ENCODE measurements at places on chromosomes 2 and 18.

DNA sequence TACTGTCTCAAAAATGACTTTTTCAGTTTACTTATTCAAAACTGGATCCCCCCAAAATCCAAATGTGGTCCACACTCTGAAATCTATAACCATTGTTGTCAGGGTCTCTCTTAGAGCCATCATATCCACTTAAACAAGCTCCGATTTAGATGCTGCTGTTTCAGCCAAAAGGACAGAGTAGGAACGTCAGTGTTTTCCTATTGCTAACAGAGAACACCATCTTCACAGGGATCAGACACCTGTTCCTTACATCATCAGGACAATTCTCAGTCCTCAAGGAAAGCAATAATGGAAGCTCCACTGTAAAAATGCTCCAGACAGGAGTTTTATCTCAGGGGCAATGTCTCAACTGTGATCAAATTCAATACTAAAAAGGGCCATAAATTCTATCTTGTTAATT is 155.4 kb downstream of the STK39 start:
- no peak for DNase-seq

GRCh38 chr2:232649033-232649432 is 15.6 kb downstream of the EFHD1 start:
- no peak for DNase-seq

- no peak for DNase-seq
These were observed 31.2 kb upstream of the MYO3B start for GRCh38 chr2:170146784-170147183.

DNA sequence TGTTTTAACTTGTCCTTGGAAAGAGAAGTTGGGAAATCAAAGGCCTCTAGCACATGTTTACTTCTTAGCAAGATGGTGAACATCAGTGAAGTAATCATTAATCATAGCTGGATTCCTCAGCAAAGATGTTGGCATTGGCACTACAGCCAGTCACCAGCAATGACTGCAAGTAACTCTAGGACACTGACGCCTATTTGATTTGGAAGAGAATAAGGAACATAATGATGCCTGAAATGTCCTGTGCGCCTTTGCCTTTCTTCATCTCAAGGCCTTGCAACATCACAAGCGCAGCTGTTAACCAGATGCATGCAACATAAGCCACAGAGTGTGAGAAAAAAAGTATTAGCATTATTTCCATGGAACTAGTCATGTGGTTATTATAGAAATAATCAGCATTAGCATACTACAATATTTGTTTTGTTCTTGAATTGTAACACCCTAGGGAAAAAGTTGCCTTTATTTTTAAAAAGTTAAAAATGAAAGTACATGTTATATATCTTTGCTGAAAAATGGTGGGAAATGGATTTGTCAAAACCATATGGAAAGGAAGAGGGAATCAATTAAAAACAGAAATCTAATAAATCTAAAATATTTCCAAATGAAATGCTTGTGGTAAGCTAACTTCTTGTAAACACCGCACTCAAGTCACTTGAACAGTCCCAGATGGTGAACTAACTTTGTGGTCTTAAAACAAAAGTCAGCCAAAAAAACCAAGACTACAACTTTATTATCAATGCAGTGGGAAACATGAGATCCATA is 55.6 kb downstream of the THADA start:
- no peak for DNase-seq

- peak; percentile 53 for DNase-seq
These were observed 1.2 kb downstream of the TCF7L1 start for GRCh38 chr2:85134255-85134895.

DNA sequence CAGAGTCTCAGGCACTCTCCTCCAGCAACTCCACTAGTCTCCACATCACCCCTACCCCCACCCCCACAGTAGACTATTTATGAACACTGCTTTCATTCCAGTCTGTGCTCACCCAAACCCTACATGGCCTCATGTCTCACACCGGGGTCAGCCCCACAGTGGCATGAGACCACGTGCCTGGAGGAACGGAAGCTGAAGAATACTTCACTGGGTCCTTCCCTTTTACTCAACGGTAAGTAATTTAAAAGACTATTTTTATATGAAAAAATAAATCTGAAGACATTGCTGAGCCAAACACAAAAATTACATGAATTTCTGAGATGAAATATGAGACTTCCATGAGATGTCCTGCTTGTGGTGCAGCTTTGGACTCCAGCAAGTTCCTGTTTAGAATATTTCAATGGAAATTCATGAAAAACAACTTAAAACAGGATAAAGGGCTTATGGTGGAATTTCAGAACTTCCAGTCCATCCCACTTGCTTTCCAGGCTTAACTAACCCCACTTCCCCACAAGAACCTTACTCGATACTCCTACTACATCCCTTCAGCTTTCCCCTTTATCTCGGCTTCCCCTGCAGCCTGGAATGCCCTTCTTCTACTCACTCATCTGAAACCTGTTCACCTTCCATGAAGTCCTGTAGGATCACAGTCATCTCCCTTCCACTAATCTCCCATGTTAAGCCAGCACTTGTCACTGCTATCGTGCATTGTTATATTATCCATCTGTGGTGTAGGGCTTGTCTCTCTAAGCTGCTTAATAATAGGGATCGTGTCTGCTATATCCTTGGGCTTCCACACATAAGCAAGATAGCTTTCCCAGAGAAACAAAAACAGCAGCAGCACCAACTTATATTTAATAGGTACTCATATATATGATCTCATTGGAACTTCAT is 47.9 kb downstream of the SLC14A1 start:
- no peak for DNase-seq

DNA sequence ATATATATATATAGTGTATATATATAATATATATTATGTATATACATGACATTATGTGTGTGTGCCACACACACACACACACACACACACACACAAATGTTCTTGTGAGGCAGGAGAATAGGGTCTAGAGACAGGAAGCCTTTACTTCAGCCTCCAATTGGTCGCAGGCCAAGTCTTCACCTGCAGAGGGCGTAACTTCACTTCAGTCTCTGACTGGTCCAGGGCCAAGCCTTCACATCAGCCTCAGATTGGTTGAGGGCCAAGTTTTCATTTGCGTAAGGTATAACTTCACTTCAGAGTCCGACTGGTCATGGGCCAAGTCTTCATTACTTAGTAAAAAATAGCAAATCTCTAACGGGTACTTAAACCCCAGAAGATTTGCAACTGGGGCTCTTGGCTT is 13.2 kb upstream of the SS18 start:
- DNase-seq = peak; percentile 42

- DNase-seq = no peak
These were observed 659 bp downstream of the CHMP1B start for GRCh38 chr18:11851806-11852337.

Data from SJCRH30 (cell line).